Calu3 (cell line): ENCODE measurements at places on chromosomes 7 and 10. TPM values are rescaled to one million over a fixed set of nuclear protein-coding genes. Genes with fewer than 3 reads are reported as not detected.
A peak's percentile ranks its signal among the peaks of the same experiment; 100 is the strongest.

The NUTM2B gene
- 0.76 and 0.78 TPM in 2 replicates for total RNA-seq

DNA sequence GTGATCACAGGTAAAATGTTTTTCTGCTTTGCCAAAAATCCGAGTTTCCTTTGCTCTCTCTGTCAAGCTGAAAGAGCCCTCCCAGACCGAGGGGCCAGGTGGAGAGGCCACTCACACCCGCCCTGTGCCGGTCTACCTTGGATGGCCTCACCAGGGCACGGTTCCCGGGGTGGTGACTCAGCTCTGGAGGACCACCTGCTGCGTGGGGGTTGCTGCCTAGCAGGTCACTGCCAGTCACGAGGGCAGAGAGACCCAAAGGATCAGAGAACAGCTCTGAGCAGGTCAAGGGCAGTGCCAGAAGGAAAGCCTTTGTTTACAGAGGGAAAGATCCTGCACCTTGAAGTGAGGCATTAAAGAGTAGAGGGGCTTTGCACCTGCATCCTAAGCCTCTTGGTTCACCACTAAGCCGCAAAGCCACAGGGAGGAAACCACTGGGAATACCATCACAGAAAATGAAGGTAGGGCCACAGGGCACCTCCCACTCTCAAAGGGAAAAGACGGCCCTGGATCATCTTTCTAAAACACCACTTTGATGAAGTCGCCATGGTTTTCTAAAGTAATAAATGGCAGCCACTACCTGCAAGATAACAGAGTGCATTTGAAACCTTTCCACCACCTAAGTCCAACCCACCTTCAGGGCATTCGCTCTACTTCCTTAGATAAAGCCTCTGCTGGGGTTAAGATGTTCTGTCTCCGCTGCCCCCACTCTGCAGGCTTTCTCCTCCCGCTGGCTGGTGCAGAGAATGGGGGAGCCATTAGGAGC is 160.3 kb upstream of the KLF14 start:
- DNase-seq: peak; percentile 88

- DNase-seq: no peak
Measured at GRCh38 chr10:132645247-132645530, 107.6 kb downstream of the INPP5A start.

The GLI3 gene
- not detected in 2 replicates for total RNA-seq

DNA sequence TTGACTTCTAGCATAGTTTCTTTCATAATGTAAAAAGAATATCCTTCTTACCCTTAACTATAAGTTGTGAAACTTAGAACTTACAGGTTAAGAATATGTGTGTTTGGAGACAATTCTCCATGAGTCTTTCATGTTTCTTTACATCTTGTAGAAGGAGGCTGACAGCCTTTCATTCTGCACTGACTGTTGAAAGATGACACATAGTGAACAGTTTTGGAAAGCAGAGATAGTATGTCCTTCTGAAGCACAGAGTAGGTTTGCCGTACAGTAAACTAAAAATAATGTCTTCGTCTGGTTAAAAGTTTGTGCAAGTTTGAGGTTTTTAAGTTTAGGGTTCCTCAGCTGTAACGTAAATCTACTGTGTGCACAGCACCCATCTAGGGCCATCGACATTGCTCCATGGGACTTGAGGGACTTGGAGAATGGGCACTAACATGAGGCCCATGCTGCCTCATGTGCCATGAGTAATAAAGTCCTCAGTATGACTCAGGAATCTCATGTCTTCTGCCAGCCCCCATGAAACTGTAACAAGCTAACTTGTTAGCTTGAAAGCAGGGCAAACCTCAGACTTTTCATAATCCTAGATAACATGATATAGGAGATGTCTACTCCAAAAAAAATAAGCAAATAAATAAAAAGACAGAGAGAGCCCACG is 24.5 kb upstream of the ELAPOR2 start:
- DNase-seq: no peak

DNA sequence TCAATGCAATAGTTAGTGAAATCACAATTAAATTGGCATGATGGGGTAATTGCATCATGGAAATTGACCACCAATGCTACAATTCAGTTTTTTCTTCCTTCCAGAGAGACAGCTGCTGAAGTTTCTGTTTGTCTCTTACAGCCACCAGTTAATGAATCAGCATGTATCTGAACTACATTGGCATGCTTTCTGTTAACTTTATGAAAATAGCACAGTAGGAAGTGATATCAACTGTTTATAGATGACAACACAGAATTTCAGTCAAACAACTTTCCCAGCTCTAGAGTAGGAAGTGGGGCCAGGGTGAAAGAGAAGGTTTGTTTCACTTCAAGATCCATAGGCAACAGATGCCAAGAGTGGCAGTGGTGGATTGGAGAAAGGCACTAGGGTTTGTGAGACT is 339.6 kb upstream of the VWC2 start:
- DNase-seq: no peak

DNA sequence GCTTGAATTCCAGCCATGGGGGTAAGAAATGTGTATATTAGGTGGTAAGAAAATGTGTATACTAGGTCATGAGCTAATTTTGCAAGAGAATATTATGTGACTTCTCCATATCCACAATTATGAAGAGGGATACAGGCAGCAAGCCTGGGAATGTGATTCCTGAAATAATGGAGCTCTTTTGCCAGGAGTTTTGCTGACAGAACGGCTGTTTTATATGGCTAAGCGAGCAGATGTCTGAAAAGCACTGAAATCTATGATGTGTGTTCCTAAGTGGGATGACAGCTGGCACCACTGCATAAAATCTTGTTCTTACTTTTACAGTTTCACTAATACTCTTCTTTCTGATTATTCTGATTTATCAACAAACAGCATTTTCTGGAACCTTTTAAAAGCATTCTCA is 386.0 kb upstream of the HPS1 start:
- DNase-seq: no peak

GRCh38 chr10:15859509-15859905 is 800 bp downstream of the MINDY3 start:
- no peak for DNase-seq

DNA sequence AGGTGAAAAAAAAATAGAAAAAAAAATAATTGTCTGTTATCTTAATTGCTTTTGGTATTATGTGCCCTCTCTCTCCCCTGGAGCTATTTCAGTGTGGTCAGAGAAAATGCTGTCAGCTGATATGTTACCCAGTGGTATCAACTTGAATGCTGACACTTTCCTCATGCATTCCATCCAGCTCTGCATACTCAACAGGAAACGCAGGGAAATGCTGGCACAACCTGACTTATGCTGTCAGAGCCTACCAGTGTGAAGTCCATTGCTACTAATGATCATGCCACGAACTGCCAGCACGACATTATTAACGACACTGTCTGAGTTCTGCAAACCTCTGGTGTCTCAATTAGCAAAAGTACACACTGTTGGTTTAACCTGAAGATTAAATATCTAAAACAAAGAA is 182.8 kb downstream of the ZWINT start:
- peak; percentile 24 for DNase-seq

The SPDYE1 gene
- total RNA-seq: not detected in 2 replicates

DNA sequence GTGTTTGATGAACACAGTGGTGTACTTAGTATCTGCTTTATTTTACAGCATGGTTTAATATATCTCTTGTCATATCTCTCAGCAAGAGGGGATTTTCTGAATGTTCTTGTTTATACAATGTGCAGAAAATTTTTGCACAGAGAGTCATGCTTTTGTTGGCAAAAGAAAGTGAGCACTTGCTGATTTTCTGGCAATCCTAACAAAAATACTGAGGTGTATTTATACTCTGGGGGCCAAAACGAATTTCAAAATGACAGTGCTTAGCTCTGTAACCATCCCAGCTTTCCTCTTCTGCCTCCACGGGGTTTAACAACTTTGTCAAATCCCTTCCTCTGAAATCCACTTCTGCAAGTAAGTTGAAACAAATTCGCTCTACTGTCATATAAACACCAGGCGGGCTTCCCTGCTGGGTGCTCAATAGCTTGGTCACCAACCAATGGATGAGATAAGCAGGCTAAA is 169.2 kb downstream of the NOC3L start:
- no peak for DNase-seq

GRCh38 chr7:151403764-151404163 is 6.1 kb downstream of the WDR86 start:
- DNase-seq: peak; percentile 26
